CD8-positive, alpha-beta memory T cell (primary cell): ENCODE measurements at places on chromosomes 5 and 9. TPM values are rescaled to one million over a fixed set of nuclear protein-coding genes. Genes with fewer than 3 reads are reported as not detected.

Gene TEX48
- total RNA-seq = 0.46 TPM

Gene TOR2A
- 33.7 TPM for total RNA-seq

Gene TMOD1
- 1.5 TPM for total RNA-seq

Gene UGT3A1
- total RNA-seq = not detected

Gene TMC1
- not detected for total RNA-seq

DNA sequence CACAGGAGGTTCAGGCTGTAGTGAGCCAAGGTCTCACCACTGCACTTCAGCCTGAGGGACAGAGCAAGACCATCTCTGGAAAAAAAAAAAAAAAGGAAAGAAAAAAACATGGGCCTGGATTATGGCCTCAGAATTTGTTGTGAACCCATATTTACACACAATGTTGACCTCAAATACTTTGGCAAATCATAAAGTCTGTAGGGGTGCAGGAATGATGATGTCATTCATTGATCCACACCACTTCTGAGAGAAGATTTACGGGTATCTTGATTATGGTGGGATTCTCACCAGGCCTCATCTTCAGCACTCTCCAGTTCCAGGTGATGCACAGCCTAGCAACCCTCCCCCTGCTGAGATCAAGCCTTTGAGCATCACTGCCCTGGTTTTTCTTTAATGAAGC lies 156.9 kb downstream of the CDH6 start:
- H3K4me3 ChIP-seq = no peak overlapping the region
- H3K27ac ChIP-seq = no peak overlapping the region
- no peaks in the 10 kb centered on the region for H3K36me3 ChIP-seq
- DNase-seq = no peak
- no peaks in the 10 kb centered on the region for H3K4me1 ChIP-seq
- H3K27me3 ChIP-seq = no peaks in the 10 kb centered on the region

Gene MLLT3
- 37.0 TPM for total RNA-seq
